ENCODE measurements at places on chromosomes 13 and 19.

GRCh38 chr19:57651654-57651996 is 17.1 kb upstream of the ZSCAN4 start:
- no peak for DNase-seq
- H3K36me3 ChIP-seq: peaks cover 33% of the 10 kb centered on the region
- no peak overlapping the region for H3K27ac ChIP-seq
- peaks cover 26% of the 10 kb centered on the region for H3K27me3 ChIP-seq
- no peak overlapping the region for H3K4me3 ChIP-seq
- peaks cover 6% of the 10 kb centered on the region for H3K4me1 ChIP-seq

DNA sequence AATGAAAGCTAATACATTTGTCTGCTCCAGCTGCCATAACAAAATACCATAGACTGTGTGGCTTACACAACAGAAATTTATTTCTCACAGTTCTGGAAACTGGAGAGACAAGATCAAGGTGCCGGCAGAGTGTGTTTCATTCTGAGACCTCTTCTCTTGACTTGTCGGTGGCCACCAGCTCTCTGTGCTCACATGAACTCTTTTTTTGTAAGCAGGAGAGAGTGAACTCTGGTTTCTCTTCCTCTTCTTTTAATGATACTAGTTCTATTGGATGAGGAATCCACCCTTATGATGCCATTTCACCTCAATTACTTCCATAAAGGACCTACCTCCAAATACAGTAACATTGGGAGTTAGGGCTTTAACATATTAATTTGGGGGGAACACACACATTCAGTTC is 11.7 kb downstream of the KCTD12 start:
- H3K4me1 ChIP-seq: peaks cover 11% of the 10 kb centered on the region
- no peak overlapping the region for H3K27ac ChIP-seq
- no peak overlapping the region for H3K4me3 ChIP-seq
- H3K27me3 ChIP-seq: peaks cover 11% of the 10 kb centered on the region
- no peak for DNase-seq

- DNase-seq: peak; percentile 48
- H3K4me3 ChIP-seq: peak overlapping the region; percentile 88
- H3K36me3 ChIP-seq: peaks cover 27% of the 10 kb centered on the region
- no peaks in the 10 kb centered on the region for H3K27me3 ChIP-seq
- peak overlapping the region; percentile 87 for H3K27ac ChIP-seq
- peaks cover 22% of the 10 kb centered on the region for H3K4me1 ChIP-seq
These were observed 491 bp downstream of the ZNF525 start for GRCh38 chr19:53365899-53366493.

GRCh38 chr13:57123681-57124080 is 17.0 kb upstream of the PRR20A start:
- H3K36me3 ChIP-seq: no peaks in the 10 kb centered on the region
- no peak overlapping the region for H3K27ac ChIP-seq
- H3K4me1 ChIP-seq: no peaks in the 10 kb centered on the region
- DNase-seq: no peak

GRCh38 chr19:48760504-48761205 is 5.3 kb downstream of the FGF21 start:
- no peaks in the 10 kb centered on the region for H3K36me3 ChIP-seq
- H3K4me1 ChIP-seq: peaks cover 4% of the 10 kb centered on the region
- H3K27ac ChIP-seq: no peak overlapping the region
- H3K27me3 ChIP-seq: peaks cover 8% of the 10 kb centered on the region
- H3K4me3 ChIP-seq: no peak overlapping the region

GRCh38 chr13:34349091-34349722 is 531.3 kb downstream of the RFC3 start:
- DNase-seq: no peak
- no peak overlapping the region for H3K4me3 ChIP-seq
- H3K27me3 ChIP-seq: no peaks in the 10 kb centered on the region

DNA sequence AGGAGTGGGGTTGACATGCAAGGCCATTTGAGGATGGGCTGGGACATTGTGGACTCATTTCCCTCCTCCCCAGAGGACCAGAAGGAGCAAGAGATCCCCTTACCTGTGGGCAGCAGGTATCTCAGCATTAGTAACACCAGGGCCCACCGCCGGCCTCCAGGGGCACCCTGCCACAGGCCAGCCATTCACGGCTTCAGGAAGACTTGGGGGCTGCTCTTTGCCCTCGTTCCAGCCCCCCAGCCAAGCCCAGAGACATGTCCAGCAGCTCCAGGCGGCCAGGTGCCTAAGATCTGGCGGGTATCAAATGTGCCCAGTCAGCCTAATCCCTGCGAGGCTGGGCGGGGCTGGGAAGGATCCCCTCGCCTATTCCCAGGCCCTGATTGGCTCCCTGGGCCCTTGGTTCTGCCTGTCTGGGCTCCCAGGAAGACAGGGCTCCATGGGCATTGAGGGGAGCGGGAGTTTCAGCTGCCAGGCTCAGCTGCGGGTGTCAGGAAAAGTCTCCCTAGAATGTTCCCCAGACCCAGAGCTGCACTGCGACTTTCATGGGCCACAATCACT is 21.3 kb upstream of the OR1M1 start:
- H3K27ac ChIP-seq: no peak overlapping the region
- H3K36me3 ChIP-seq: no peaks in the 10 kb centered on the region
- no peak for DNase-seq
- H3K4me3 ChIP-seq: no peak overlapping the region
- H3K27me3 ChIP-seq: no peaks in the 10 kb centered on the region
- H3K4me1 ChIP-seq: no peaks in the 10 kb centered on the region
